ENCODE measurements at places on chromosomes 12 and 14. TPM values are rescaled to one million over a fixed set of nuclear protein-coding genes. Genes with fewer than 3 reads are reported as not detected.

DNA sequence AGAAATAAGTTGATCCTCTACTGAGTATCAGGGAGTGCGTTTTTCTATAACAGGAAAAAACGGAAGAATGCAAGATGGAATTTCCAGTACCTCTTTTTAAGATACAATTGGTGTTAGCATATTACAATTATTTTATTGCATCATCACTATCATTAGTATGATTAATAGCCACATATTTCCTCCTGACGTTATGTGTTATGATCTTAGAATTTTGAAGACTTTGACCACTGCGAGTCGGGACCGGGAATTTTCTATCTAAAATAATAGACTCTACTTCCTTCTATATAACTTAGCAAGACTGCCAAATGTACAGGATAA, 679 bp upstream of the SAV1 start:
- no peak for DNase-seq

DNA sequence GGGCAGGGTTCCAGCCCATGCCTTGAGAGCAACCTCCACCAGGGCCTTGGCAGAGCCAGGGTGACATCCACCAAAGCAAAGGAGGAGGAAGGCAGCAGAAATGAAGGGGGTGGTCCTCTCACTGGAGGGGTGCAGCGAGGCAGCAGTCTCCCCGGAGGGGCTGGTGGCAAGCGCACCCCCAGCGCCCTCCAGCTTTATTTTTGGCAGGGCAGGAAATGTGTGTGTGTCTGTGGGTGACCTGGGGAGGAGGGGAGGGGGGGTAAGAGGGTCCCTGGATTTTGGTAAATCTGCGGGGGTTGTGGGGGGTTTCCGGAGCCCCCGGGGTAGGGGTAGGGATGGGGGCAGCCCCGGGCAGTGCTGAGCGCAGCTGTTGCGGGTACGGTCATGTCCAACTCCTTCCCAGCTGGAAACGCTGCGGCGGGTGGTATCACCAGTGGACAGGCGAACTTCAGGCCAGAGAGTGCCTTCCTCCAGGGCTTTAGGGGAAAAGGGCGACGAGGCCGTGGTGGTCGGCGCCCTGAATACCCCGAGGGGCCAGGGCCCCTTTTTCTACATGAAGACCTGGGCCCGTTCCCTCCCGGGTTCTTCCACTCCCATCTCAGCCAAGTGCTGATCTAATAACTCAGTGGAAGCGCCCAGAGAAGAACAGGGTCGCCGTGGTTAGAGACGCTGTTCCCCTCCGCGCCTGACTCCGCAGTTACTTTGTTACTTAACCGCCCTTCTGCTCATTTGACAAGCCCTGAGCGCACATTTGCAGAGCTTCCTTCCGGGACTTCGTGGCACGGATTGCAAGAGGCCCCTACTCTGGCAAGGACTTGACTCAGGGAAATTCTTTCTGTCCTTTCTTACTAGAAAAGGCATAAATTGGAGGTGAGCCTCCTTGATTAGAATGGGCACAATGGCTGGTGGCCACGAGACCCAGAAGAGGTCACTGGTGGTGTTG, 55.2 kb downstream of the FOS start:
- no peak for DNase-seq

The LRFN5 gene
- not detected for total RNA-seq

DNA sequence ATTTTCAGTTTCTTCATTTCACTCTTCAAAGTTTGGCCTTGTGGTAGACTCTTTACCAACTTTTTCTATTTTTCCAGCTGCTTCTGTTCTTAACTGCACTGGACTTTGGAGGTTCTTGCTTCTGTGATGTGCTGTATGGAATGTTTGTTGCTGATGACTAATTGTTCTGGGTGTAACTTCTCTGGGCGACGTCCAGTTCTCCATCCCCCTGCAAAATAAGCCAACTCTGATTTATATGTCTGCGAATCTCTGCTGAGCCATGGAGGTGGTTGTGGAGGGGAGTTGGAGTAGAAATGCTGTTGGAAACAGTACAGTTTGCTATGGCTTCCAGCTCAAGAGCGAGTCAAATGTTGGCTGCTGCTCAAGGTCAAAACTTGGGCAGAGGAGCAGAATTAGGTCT, 113.9 kb upstream of the DYRK2 start:
- DNase-seq = peak; percentile 87

GRCh38 chr12:56614627-56615026, 15.5 kb downstream of the BAZ2A start:
- no peak for DNase-seq

DNA sequence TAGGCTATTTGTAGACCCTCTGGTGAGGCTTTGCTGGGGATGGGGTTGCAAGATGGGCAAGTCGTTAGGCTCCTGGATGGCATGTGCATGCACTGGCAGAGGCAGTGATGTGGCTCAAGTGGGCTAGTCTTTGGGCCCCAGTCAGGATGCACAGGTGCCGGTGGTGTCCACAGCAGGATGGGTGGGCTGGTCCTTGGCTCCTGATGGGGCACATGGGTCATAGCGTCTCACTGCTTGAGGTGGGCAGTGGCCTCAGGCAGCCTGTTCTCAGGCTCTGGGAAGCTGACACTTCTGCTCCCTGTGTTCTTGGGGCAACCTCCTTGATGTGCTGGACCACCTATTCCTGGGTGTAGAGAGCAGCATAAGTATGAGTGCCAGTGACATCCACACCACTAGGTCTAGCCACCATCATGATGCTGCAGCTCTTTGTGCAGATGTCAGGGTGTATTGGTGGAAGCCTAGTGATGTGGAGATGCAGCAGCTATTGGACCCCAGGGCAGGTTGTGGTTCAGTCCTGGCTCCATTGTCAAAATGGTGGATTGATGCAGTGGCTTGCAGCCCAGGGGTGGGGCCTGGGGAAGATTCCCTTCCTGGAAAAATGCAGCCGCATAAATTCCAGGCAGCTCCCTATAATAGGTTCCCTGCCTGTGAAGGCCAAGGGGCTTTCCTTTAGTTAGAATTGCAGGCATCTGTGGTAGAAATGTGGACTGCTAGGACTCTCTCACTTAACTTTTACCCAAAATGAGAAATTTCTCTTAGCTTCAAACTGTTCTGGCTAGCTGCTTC, 742.5 kb upstream of the MDGA2 start:
- no peak for DNase-seq

The TMEM63C gene
- not detected for total RNA-seq

GRCh38 chr12:92056290-92056689, 89.4 kb downstream of the BTG1 start:
- no peak for DNase-seq

The CISTR gene
- not detected for total RNA-seq

- DNase-seq = no peak
Observed at GRCh38 chr12:9024512-9024911, 35.2 kb downstream of the KLRG1 start.

DNA sequence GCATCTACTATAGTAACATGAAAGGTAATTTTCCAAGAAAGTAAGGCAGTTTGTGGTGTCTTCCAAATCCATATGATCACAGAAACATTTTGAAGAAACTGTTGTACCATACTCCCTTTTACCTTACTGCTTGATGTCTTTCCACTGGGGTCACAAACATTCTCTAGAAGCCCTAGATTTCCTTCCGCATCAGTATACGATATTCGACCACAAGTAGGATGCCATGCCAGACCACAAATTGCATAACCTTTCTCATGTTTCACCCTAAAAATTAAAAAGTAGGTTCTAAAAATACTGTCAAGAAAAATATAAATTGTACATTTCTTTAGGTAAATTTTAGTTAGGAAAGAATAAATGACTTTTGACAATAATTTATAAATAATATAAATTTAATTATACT, 26.5 kb downstream of the WDHD1 start:
- no peak for DNase-seq

DNA sequence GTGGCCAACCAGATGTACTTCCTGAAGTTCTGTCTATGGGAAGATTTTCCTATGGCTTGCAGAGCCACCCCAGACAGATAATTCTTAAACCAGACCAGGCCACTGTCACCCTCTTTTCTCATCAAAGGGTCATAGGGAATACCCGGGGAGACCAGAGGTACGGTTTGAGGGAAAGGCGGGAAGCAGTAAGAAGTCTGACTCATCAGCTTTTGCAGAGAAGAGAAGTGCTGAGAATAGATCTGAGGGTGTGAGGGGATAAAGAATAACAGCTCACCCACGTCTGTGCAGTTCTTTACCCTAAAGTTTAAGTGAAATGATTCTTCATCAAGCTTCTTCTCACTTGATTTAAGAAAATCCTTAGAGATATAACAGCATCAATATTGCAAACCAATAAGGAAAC, 21.3 kb upstream of the POC1B start:
- DNase-seq = no peak

The DACT1 gene
- 2.6 TPM for total RNA-seq

DNA sequence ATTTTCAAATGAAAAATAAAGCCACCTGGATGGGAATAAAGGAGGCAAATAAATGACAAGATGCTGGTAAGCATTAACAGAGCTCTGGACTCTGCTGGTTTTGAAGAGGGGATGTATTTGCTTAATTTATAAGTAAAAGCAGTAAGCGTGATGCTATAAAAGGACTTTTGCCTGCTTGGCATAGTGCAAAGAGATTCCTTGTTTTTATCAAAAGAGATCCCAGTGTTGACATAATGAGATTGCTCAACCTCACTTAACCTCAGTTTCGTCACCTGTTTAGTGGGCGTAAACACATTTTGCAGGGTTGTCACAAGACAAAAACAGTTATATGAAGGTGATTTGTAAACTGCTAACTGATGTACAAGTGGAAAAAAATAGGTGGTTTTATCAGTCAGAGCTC, 13.8 kb downstream of the ASCL1 start:
- DNase-seq = no peak

The HAL gene
- total RNA-seq = not detected

- DNase-seq = no peak
Observed at GRCh38 chr12:91073426-91073825, 15.6 kb upstream of the KERA start.

GRCh38 chr12:89857652-89858274, 149.1 kb upstream of the ATP2B1 start:
- no peak for DNase-seq

The GPR68 gene
- total RNA-seq = 2.0 TPM

DNA sequence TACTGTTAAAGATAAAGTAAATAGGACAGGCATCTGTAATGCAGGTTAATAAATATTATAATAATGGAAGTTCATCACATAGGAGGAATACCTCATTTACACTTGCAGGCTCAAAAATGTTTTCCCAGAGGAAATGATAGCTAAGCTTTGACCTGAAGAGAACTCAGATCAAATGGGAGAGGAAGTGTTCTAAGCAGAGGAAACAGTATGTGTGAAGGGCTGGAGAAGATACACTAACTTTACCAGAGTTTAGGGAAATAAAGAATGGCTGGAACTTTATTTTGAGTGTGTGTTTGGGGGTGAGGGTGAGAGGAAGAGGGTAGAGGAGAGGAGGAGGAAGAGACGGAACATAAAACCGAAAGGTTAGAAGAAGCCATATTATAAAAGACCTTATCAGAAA, 34.0 kb upstream of the AP4S1 start:
- no peak for DNase-seq

- no peak for DNase-seq
Observed at GRCh38 chr14:76428611-76429010, 52.7 kb downstream of the ESRRB start.

The TEX52 gene
- total RNA-seq = not detected

GRCh38 chr14:61438497-61438859, 117.1 kb downstream of the PRKCH start:
- DNase-seq = no peak

The EML1 gene
- 11.8 TPM for total RNA-seq

The CCDC38 gene
- total RNA-seq = 0.12 TPM

DNA sequence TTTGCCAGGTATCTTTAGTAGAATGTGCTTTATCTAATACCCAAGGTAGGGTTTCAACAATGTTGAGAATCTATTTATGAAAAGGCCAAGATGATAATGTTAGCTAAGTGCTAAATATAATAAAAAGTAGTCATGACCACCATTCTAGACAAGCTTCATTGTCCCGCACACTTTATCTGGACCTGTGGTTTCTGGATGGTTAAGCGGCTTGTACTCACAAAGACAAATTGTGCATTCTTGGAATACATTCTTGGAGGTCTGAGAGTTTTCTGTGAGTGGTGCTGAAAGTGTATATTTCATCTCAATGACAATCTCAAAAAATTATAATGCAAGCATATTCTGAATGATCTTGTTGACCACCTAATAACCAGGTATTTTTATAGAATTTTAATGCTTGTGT, 646.9 kb downstream of the DIO2 start:
- no peak for DNase-seq

- DNase-seq = peak; percentile 43
Observed at GRCh38 chr14:55721353-55721752, 141.3 kb downstream of the KTN1 start.

- no peak for DNase-seq
Observed at GRCh38 chr14:88142997-88143396, 138.1 kb downstream of the GPR65 start.

DNA sequence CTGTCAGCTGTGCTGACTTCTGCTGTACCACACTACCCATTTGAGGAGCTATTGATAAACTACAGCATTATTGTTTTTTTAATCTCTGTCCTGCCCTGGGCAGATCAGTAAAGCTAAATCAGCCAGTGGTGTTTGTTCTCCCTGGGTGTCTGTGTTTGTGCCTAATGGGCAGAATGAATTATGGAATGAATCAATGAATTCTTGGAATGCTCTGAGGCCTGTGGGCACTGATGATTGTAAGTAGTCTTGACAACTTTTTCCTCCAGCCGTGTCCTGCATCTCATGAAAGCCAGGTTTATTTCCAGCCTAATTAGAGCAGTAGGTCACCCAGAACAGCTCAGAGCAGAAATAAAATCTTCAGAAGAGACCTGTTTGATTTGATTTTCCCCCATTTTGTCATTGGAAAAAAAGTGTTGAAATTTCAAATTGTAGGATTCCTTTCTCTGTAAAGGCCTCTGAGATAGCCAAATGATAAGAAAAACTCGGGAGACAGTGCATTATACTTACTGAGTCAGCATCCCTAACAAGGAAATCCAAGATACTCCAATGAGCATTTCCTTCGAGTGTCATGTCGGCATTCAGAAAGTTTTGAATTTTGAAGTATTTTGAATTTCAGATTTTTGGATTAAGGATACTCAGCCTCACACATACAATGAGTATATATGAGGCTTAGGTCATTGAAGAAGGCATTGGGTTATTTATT, 19.4 kb upstream of the EVL start:
- no peak for DNase-seq

GRCh38 chr12:33771889-33772288, 250.4 kb upstream of the ALG10 start:
- DNase-seq = no peak

DNA sequence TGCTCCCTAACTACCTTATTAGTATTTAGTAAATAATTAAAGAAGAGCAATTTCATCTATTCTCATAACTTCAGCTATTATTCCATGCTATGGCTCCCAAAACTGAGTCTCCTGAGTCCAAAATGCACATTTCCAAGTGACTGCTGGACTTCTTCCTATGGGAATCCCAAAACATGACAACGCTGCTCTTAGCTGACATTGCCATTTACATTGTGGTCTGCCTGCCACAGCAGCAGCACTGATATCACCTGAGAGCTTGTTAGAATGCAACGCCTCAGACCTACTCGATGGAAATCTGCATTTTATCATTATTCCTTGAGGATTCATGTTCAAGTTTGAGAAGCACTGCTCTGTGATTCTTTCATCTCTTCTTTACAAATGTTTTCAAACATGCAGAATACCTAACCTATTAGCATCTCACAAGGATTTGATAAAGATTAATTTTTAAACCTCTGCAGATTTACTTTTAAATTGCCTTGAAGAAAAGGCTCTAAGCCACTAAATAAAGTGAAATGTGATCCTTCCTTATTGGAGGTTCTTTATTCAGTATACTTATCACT, 77.7 kb downstream of the SEC23A start:
- no peak for DNase-seq

Data from MG63 (cell line).